ENCODE measurements at places on chromosomes 6 and 20. TPM values are rescaled to one million over a fixed set of nuclear protein-coding genes. Genes with fewer than 3 reads are reported as not detected.

- DNase-seq = no peak
Observed at GRCh38 chr6:89134723-89135122, 11.1 kb upstream of the PM20D2 start.

DNA sequence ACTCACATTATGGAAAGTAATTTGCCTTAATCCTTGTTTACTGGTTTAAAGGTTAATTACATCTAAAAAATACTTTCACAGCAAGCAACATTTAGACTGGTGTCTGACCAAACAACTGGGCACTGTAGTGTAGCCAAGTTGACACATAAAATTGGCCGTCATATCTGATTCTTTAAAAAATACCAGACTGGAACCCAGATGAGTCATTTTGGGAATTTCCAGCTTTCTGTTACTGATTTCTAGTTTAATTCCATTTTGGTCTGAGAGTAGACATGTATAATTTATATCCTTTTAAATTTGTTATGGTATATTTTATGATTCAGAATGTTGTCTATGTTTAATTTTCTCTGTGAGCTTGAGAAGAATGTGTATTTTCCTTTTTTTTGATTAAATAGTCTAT, 44.1 kb downstream of the SCP2D1 start:
- DNase-seq = no peak

- DNase-seq = no peak
Observed at GRCh38 chr6:39225543-39225942, 3.7 kb downstream of the KCNK5 start.

- no peak for DNase-seq
Observed at GRCh38 chr20:9148291-9148690, 79.4 kb downstream of the PLCB4 start.

TMEM217 gene
- total RNA-seq = 4.2 TPM

OR2J3 gene
- total RNA-seq = not detected
